ENCODE measurements at places on chromosomes 4 and X. TPM values are rescaled to one million over a fixed set of nuclear protein-coding genes. Genes with fewer than 3 reads are reported as not detected.

NLGN4X gene
- total RNA-seq: 66.9 TPM

PRDX4 gene
- 142 TPM for total RNA-seq

TEX13A gene
- not detected for total RNA-seq

CCDC120 gene
- 13.0 TPM for total RNA-seq

GRCh38 chr4:170051402-170051801, 25.2 kb upstream of the MFAP3L start:
- no peak for DNase-seq

GRCh38 chr4:87680271-87680670, 30.2 kb downstream of the DMP1 start:
- DNase-seq: no peak

GRCh38 chrX:52870046-52870445, 2.2 kb upstream of the XAGE3 start:
- DNase-seq: no peak

DNA sequence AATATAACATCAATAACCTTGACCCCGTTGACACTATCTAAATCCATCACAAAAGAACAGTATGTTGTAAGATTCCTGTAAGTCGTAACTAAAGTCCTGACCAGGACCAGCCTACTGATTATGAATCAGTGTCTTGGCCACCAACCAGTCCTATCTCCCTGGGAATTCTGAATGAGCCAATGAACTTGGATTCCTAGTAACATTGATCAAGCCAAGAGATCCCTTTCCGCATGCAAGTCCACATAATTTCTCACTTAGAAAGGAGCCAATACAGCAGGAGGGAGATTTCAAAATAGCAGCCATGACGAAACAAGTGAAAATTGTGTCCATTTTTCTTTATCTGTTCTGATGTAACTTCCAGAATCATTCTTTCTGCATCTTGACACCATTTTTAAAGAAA, 9.5 kb downstream of the XPNPEP2 start:
- DNase-seq: no peak

DNA sequence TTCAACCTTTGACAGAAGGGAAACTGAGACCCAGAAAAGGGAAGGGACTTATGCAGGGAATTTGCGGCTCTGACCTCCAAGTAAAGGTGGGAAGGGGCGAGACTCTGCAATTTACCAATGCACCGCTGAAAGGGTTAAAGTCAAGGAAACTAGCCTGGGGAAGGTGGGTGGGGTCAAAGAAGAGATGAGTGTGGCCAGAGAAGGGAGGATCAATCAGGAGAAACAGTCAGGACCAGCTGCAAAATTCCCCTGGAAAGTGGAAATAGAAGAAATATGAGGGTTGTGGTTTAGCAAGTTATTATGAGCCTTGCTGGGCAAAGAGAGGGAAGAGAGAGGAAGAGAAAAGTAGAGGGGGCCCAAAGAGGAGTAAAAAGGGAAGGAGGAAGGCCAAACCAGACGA, 30.5 kb downstream of the STARD8 start:
- DNase-seq: no peak

DNA sequence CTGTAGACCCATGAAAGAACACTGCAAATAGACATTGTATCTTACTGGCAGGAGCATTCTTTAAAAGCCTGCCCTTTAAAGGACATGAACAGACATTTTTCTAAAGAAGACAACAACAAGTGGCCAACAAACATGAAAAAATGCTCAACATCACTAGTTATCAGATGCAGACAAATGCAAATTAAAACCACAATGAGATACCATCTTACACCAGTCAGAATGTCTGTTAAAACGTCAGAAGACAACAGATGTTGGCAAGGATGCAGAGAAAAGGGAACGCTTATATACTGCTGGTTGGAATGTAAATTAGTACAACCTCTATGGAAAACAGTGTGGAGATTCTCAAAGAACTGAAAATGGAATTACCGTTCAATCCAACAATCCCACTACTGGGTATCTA, 77.2 kb downstream of the ATP10D start:
- no peak for DNase-seq

GRCh38 chr4:133148690-133149363, at the start of gene PCDH10:
Gene PCDH10 (plus strand): TSS chr4:133149294. CDS start chr4:133150141, 847 bp downstream.
- peak; percentile 96 for DNase-seq

- peak; percentile 37 for DNase-seq
Measured at GRCh38 chrX:40013266-40014195, 84.2 kb downstream of the BCOR start.
